ENCODE measurements at places on chromosomes 4 and X.

GRCh38 chr4:102735582-102735981, 25.2 kb downstream of the MANBA start:
- DNase-seq: no peak

DNA sequence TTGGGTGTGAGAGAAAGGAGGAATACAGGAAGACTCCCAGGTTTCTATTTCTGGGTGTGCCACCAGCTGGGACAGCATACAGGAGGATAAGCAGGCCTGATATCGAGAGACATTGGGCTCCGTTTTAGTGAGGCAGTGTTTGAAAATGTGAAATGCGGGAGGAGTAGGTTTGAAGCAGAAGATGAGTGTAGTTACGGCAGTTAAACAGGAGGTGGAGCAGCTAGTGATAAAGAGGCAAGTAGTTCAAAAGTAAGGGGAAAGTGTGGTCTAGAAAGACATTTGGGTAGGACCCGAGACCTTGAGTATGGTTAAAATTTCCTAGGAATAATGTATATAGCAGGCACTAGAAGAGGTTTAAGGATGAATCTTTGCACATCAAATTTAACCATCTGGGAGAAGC, 42.4 kb downstream of the DCUN1D4 start:
- no peak for DNase-seq

DNA sequence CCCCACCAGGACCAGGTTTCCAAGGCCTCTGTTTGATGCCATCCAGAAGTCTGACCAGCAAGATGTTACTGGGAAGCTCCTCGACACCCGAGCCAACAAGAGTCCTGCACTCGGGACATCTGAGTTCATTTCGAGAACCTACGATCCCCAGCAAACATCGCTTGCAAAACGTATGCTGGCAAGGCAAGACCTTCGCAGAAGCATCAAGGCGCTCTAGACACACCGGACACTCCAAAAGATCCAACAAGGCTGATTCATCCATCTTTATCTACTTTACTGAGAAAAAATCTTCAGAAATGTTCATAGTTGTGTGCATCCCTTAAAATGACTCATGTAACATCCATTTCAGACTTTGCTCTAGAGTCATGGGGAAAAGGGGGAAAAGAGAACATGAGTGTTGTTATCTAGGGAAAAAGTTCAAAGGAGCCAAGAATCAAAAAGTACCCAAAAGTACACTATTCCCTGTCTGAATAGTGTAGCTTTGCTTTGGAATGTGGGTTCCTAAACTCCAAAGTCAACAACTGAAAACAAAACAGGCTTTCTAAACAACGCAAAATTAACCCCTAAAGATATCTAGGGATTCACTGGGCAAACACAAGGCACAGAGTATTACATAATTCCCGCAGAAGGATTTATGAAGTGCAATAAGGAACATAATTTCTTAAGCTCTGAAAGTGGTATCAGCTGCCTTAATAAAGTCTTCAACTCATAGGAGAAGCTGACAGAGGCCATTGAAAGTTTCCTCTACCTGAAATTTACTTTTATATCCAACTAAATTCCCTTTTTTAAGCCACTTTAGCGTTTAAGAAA, 1.6 kb downstream of the SH3RF1 start:
- peak; percentile 25 for DNase-seq

DNA sequence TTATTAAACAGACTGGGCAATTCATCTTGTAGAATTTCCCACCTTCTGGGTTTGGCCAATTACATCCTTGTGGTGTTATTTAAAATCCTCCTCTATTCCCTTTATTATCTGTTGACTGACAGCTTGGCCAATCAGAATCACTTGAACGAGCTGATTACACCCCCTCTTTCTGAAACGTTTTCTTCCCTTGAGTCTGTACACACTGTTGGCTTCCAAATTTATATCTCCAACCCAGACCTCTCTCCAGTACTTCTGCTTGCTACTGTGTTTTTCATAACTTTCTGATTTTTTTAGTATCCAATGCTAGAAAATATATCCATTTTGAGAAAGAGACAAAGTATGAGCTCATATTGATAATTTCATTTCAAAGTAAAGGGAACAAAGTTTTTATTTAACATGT, 14.8 kb downstream of the CD38 start:
- DNase-seq: no peak

DNA sequence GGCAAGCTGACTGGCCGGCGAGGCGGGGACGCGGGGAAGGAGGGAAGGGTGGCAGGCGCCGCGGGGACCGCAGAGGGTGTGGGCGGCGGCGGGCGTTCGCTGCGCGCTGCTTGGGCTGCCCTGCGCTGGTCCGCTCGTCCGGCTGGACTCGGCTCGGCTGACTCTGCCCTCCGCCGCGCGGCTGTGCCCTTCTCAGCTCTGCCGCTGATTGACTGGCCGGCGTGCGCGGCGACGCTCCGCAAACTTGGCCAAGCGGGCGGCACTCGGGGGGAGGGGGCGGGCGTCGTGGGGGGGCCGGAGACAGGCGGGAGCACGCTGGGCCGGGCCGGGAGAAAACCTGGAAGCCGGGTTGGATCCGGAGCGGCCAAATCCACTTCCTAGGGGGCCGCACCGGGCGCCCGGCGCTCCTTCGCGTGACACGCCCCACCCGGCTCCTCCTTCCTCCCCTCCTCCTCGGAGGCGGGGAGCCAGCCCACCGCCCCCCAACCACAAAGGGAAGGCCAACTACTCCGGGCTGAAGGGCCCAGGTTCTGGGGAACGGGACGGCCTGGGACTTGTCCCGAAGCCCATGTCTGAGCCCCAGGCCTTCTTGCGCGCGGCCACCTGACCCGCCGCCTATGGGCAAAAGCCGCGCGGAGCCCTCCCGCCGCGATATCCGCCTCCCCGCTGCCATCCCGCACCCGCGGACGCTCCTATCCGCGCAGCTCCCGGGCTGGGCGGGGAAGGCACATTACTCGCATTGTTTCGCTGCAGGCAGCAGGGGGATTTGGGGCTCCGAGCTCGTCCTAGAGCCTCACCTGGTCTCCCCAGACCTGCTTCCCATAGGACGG, at the start of gene GPC4:
Gene GPC4 (minus strand): TSS at position 214 of the 830 bp plus-strand sequence. CDS start 524 bp downstream, outside the sequence.
- peak; percentile 87 for DNase-seq

- DNase-seq: no peak
Measured at GRCh38 chr4:26122690-26123089, 198.1 kb upstream of the RBPJ start.

DNA sequence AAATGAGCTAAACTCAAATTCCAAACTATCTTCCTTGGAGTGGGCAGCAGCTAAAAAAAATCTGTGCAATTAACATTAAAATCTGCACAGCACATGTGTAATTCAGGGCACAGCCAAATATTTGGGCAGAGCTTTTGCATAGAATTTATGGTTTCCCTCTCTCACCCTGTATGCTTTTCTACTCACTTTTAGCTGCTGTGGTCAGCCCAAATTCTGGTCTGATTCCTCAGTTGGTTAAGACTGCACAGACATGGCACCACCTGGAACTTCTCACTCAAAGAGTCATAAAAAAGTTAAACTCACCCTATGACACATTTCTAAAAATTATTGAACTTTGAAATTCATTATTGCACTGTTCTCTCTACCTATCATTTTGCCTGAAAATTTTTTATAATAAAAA, 4.9 kb upstream of the PLK4 start:
- DNase-seq: no peak

Measured in right hindlimb (tissue), 1 donor.